Dermis microvascular lymphatic vessel endothelial cell (primary cell): ENCODE measurements at places on chromosomes 12 and 14. TPM values are rescaled to one million over a fixed set of nuclear protein-coding genes. Genes with fewer than 3 reads are reported as not detected.

PRH2 gene
- total RNA-seq: not detected in 2 replicates

AQP5 gene
- under 0.01 TPM in 1 of 2 replicates, not detected in the other for total RNA-seq

PRICKLE1 gene
- total RNA-seq: 9.0 and 16.3 TPM in 2 replicates

NRIP2 gene
- 0.13 TPM in 1 of 2 replicates, not detected in the other for total RNA-seq

BCL2L2 gene
- 10.9 and 16.3 TPM in 2 replicates for total RNA-seq

CISTR gene
- not detected in 2 replicates for total RNA-seq

FANCM gene
- total RNA-seq: 7.5 and 8.0 TPM in 2 replicates

MARS1 gene
- 72.9 and 77.4 TPM in 2 replicates for total RNA-seq

HSPB8 gene
- total RNA-seq: 2.1 and 2.8 TPM in 2 replicates
